ENCODE measurements at places on chromosomes 13 and 19.

- no peak for ATAC-seq
Observed at GRCh38 chr19:14405380-14405757, 13.8 kb downstream of the DDX39A start.

DNA sequence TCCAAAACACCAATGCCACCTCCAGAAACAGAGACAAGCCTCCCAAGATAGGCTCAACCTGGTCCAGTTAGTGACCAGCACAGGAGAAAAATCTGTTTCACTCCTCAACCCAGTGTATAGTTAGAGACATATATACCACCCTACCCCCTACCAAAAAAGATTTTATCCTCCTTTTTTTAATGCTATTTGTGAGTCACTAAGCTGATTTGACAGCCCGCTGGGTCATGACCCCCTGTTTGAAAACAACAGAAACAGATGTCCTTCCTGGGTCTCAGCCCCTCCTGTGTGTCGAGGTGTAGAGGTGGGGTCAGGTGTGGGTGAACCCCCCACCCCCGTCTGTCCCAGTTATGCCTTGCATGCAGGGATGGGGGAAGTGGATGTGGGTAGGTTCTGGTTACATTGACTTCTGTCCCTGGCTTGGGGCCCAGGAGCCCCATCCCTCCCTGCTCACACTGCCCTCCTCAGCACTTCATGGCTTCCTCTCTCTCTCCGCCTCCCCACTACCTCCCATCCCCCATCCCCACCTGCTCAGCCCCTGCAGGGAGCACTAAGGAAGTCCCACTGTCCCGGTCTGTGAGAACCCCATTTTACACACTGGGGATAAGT lies 14.0 kb upstream of the TOMM40 start:
- no peak for ATAC-seq

GRCh38 chr19:23802290-23802689 lies 43.6 kb upstream of the ZNF681 start:
- ATAC-seq, result peak; percentile 71

DNA sequence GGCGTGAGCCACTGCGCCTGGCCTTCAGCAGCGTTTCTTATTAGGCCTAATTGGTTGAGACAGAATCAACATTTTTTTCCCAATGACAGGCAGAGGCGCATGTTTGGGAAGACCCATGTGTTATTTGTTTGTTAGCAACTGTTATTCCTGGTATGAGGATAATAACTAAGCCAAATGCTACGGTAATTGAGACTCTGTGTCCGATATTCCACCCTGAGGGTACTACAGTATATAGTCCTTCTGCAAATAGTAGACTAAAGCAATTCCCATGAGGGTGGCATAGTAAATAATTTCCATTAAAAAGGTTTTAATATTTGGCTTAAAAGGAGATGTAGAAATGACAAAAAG lies 18.4 kb upstream of the CCL25 start:
- ATAC-seq, result no peak

DNA sequence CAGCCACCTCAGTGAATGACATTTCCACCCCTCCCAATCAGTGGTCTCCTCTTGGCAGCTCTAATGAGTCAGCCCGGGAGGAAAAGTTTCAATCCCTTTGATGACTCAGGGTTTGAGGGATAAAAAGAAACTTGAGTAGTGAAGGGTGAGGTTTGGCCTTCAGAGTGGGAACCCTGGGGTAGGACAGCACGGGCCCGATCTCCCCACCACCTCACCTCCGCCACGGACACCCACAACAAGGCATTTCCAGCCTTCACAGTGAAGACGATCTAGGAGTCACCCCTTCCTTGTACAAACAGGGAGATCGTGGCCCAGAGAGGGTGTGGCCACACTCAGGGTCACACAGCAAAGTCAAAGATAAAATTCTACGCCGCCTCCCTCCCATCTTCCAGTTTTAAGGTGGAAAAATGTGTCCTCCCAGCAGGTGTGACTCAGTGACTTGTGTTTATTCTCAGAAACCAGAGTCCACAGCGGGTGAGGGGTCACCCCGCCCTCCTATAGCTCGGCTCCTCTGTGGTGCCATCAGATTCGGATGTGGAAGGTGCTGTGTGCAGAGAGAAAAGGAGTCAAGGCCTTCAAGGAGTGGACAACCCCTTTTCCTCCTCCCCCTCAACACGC lies 12.3 kb downstream of the CIB3 start:
- ATAC-seq, result peak; percentile 87

DNA sequence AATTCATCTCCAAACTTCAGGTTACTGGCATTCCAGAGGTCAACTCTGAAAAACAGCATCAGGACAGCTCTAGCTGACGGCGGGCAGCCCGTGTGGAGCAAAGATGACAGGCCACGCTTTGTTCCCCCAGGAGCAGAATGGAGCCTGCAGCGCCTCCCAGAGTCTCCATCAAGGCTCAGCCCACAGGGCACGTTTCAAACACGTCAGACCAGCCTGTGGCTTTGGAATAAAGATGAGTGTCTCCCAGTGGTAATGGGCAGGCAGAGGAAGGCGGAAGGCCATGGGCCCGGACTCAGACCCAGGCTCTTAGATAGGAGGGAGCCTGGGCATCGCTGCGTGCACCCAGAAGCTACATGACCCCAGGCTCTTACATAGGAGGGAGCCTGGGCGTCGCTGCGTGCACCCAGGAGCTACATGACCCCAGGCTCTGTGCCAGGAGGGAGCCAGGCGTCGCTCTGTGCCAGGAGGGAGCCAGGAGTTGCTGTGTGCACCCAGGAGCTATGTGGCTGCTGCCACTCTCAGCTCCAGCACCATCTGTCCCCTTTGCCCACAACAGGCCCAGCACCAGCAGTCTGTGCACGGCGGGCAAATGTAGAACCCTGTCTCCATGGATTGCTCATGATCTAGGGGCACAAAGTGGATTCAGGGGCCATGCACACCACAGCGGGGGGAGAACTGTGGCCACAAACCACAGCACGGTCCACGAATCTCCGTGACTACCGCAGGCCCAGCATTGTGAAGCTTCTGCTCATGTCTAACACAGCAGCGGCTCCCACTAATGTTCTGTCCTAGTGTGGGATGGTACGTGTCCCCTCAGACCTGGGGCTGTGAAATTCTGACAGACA lies 47.8 kb upstream of the C13orf46 start:
- peak; percentile 16 for ATAC-seq

- ATAC-seq, result no peak
Observed at GRCh38 chr13:96075953-96076543, 13.9 kb upstream of the HS6ST3 start.

DNA sequence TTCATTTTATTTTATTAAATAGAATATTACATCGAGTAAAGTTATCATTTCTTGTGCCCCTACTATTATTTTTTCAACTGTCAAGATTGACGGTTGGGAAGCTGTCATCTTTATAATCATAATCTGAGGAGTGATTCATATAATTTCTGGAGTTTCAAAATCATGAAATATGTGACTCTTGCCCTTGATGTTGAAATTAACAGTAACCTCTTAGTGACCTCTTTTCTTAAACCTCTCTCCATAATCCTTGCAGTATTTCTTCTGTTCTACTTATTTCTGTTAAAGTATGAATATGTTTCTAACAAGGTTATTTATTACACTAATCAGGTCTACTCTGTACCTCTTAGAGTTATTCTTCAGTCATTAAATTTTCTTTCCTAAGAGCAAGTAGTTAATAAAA lies 663.8 kb downstream of the LIG4 start:
- no peak for ATAC-seq

DNA sequence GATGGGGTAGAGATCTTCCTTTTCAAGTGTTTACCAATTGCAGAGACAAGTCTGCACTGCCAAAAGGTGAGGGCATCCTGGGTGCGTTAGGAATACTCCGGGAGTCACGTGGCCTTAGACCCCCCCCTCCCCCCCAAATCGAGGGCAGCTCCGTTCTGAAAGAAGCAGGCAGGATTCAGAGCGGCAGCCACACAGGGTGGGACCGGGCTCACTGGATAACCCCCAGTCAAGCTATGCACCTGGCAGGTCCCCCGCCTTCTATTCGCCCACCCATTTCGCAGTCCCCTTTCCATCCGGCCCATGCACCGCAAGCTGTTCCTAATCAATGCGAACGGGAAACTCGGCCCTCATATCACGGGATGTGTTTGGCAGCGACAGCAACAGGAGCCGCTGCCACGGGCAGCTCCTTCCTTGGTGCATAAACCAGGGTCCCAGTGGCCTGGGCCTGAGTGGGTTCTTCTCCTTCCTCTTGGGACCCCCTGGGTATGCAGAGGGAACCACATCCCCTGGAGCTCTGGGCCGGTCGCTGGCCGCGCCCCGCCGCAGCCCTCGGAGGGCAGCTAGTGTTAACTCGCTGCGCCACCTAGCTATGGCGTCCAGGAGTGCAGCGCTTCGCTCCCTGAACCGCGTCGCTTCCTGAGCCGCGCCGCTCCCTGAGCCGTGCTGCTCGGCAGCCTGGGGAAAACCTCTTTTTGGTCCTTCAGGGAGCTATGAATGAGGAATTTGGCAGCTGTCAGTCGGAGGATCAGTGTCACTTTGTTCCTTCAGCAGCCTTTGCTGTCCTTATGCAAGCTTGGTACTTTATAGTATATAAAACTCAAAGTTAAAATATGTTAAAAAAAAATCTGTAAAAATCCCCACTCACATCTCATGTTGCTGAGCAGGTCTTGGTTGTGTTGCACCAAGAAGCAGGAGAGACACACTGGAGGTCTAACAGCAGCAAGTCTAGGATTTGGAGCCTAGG lies 41.4 kb downstream of the LYL1 start:
- ATAC-seq, result peak; percentile 98

- no peak for ATAC-seq
Observed at GRCh38 chr13:92769046-92769445, 457.6 kb upstream of the GPC6 start.

DNA sequence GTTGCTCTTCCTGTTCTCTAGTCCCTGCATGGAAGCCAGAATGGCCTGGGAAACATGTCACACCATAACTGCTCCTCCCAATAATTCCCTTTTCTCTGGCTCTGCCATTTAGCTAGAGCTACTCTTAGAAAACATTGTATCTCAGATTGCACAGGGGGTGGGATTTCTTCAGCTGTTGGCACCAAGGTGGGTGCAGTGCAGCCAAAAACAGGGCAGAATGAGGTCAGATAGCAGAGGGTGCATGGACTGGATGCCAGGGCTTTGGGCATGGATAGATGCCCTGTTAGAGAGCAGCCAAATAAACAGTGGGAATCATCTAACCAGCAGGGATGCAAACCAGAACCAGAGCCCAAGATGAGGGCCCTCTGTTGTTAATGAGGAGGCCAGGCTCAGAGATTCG lies 4.9 kb upstream of the AMER2 start:
- ATAC-seq, result no peak

DNA sequence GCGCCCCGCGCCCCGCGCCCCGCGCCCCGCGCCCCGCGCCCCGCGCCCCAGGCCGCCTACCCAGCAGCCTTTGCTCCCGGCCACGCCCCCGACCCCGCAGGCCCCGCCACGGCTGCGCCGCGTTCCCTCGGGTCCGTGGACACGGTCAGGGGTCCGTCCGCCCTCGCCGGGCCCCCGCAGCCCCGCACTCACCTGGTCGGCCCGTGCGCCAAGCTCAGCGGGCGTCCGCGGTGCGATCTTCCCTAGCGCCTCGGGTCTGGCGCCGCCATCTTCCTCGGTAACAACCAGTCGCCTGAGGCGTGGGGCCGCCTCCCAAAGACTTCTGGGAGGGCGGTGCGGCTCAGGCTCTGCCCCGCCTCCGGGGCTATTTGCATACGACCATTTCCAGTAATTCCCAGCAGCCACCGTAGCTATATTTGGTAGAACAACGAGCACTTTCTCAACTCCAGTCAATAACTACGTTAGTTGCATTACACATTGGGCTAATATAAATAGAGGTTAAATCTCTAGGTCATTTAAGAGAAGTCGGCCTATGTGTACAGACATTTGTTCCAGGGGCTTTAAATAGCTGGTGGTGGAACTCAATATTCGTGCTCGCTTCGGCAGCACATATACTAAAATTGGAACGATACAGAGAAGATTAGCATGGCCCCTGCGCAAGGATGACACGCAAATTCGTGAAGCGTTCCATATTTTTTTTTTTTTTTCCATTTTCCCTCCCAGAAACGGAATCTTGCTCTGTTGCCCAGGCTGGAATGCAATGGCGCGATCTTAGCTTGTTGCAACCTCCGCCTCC lies at the start of the genes MED16 and RNU6-9:
MED16 (minus strand) TSS at position 294 of the 796 bp plus-strand sequence. CDS start 2,056 bp downstream, outside the sequence.
RNU6-9 (plus strand) TSS at position 591 of the 796 bp plus-strand sequence.
- peak; percentile 94 for ATAC-seq

GRCh38 chr19:33401683-33402420 lies 28.3 kb downstream of the CEBPG start:
- ATAC-seq, result no peak

- no peak for ATAC-seq
Observed at GRCh38 chr19:16957151-16957701, 68.4 kb downstream of the F2RL3 start.

DNA sequence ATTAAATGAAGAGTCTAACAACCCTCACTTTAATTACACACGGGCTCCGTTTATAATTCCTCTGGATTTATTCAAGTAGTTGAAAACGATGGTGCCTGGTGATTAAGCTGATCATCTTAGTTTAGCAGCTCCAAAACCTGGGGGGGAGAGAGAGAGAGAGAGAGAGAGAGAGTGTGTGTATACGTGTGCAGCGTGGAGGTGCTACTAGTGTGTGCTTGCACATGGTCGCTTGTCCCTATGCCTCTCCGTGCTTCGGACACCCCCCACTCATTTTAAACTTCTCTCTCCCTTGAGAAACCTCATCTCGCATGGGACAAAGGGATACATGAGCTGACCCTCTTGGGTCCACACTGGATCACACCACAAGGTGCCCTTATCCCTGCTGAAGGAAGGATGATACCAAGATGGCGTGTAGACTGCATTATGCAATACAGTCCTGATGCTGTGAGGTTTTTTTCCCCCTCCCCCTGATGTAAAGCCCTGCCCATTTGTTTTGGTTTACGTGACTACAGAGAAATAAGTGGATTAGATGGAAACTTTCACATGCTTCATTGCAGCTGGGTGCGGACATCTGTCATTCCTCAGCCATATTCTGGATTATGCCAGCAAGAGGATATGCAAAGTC lies 320.8 kb downstream of the ZNF536 start:
- no peak for ATAC-seq

DNA sequence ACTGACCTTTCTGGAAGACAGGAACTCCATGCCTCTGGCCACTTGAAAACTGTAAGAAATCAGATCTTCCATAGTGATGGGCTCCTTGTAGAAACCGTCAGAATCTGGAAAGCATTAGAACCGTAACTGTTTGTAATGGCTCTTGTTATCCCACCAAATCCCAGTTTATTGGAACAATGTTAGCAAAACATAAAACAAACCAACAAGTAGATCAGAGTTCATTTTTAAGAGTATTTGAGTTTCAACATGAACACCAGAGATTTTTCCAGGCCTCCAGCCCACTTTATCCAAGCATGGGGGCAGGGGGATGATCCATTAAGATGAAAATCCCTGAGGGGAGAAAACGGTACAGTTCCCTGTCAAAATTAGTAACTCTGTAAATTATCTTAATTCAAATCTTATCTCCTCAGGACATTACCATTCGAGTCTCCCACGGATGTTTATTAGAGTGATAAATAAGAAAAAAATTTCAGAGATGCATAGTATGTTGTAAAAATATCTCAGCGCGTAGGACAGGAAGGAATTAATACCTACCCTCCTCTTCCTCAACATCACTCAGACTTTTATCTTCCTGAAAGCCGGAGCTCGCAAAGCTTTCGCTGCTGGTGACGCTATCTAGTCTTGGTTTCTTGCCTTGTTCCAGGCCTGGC lies 172.5 kb downstream of the FLT1 start:
- no peak for ATAC-seq

GRCh38 chr13:100130930-100131511 lies 42.1 kb downstream of the PCCA start:
- no peak for ATAC-seq

GRCh38 chr13:28046981-28047380 lies 53.4 kb downstream of the FLT3 start:
- ATAC-seq, result no peak

Measured in activated T-helper 17 cell treated with anti-CD3 and anti-CD28 coated beads, Interleukin-2, amount 50 U/mL, for 72 hours (primary cell).